ENCODE measurements at places on chromosomes 7 and 10.

DNA sequence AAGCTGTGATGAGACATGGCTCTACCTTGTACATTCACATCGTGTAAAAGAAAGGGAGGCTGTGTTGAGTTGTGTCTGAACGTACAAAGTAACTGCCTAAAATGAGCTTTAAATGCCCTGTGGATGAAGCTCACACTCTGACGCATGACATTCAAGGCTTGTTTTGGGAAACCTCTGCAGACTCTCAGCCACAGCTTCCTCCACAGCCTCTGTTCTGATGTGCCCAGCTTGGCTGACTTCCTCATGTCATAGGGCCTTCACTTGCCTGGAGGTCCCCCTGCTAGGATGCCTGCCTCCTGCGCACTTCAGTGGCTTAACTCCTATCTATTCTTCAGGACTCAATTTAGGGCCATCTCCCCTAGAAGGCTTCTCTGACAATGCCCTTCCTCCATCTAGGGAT lies 230.0 kb upstream of the HABP2 start:
- no peak for ATAC-seq

DNA sequence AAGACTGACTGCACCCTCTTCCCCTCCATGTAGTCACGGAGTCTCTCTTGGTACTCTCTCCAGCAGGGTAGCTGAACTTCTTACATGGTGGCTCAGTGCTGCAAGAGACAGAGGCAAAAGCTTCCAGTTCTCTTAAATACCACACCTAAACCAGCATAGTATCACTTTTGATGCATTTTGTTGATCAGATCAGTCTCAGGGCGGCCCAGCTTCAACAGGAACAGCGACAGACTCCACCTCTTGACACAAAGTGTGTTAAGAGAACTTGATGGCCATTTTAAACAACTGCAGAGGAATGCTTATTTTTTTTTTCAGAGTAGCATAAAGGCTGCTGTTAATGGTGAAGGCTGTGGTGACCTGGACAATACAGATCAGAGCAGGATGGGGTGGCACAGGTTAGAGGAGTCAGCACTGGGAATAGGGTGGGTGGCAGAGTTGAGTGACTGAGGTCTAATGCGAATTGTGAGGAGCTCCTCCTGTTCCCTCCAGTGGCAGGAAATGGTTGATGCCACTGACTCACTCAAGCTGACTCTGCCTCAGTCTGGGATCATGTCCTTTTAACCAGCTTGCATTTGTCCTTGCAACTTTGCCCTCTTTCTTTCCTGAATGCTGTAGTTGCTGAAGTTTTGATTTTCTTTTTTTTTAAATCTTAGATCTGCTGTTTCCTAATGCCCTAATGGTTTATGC lies 17.3 kb downstream of the MGAM start:
- peak; percentile 26 for ATAC-seq

- ATAC-seq: no peak
These were observed 4.8 kb upstream of the KNDC1 start for GRCh38 chr10:133154996-133155778.

DNA sequence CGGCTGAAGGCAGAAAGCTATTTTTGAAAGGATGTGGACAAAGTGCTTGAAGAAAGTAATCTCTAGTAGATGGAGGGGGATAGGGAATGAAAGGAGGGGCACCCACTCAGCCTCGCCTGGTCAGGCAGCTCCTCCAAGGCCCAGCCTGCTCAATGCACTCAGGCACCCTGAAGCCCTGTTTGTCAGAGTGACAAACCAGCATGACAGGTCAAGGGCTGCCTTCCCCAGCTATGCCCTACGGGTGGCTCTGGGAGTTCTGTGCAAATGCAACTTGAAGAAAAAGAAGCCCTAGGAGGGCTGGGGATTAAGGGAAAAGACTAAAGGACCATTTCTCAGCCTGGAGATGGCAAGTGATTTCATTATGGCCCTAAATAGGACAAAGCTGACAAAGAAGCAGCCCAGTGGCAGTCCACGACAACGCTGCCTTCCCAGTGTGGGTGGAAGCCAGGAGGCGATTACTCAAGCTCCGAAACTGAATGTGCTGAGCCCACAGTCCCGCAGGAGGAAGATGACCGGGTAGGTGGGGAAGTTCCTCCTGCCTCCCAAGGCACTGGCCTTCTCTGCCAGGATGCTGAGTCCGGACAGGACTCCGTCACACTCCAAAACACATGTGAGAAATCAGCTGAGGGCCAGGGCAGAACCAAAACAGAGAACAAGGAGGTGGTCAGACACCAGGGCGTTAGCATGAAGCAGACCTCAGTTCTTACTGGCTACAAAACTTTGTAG lies 16.3 kb downstream of the LIPA start:
- ATAC-seq: peak; percentile 86

DNA sequence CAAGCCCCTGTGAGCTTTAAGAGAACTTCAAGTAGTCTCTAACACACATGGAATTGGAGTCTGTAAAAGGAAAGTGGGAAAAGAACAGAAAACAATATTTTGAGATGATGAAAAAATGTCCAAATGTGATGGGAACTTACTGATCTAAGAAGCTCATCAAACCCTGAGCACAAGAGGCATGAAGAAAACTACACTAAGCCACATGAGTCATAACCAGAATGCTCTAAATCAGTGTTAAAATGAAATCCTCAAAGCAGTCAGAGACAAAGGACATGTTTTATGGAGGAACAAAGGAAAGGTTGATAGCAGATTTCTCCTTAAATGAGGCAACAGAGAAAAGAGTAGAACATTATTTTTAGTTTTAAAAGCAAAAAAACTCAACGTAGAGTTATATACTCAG lies 37.2 kb downstream of the ZNF33A start:
- peak; percentile 79 for ATAC-seq

DNA sequence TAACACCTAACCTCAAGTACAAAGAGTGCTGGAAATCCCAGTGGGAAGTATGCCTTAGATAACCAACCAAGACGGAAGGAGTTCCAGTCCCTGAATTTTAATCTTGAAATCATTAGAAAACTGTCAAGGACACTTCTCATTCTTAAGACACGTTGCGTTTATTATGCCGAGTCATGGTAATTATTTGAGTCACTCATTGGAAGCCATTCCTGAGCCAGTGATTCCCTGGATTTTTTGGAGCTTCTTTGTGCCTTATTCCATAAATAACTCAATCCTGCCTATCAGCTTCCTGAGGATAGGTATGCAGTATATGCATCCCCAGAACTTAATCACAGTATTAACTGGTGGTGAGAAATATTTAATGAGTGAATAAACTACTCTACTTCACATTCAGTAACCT lies 77.4 kb downstream of the PPP1R17 start:
- no peak for ATAC-seq

GRCh38 chr7:89606511-89606910 lies 547.8 kb upstream of the STEAP1 start:
- ATAC-seq: no peak

DNA sequence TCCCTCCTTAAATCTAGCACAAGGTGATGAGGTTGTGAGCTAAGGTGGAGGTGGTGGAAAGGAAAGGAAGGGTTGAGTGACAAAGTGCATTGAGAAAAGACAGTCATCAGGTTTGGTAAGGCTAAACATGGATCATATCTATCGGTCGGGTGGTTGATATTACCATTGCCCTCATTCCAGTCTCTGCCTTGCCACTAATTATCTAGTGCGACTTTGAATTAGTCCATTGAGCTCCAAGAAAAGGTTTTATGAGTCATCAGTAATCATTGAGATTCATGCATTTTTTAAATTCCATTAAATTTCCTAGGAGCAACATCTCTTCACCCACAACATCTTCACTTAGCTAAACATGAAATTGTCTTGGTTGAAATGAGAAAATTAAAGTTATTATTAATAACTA lies 68.9 kb upstream of the FRMD4A start:
- no peak for ATAC-seq

- ATAC-seq: no peak
These were observed 81.6 kb upstream of the PFKP start for GRCh38 chr10:2985729-2986232.

- no peak for ATAC-seq
These were observed 36.8 kb downstream of the VPS41 start for GRCh38 chr7:38872202-38872601.

- no peak for ATAC-seq
These were observed 22.2 kb downstream of the GLUD1 start for GRCh38 chr10:87072449-87072848.
